ENCODE measurements at places on chromosomes 3 and 15.
A peak's percentile ranks its signal among the peaks of the same experiment; 100 is the strongest.

DNA sequence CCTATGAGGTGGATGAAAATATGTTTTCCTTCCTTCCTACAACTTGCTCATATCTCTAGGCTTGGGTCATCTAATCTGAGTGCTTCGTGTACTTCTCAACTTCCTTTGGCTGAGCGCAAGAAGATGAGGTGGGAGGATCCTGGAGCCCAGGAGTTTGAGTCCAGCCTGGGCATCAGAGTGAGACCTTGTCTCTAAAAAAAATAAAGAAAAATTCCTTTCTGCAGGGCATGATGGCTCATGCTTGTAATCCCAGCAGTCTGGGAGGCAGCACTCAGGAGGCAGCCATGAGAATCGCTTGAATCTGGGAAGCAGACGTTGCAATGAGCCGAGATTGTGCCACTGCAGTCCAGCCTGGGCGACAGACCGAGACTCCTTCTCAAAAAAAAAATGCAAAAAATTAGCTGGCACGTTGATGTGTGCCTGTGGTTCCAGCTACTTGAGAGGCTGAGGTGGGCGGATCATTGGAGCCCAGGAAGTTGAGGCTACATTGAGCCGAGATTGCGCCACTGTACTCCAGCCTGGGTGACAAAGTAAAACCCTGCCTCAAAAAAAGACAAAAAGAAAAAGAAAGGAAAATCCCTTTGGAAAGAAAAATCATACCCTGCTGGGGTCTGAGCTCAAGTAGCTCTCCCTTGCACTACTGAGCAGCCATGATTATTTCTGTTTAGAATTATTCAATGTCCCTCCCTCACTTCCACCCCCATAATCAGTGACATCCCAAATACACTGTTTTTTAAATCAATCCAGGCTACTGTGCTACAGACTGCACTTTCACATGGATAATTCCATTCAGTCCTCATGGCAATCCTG lies 28.0 kb upstream of the RAB11A start:
- DNase-seq, result no peak

- no peak for DNase-seq
Observed at GRCh38 chr15:98853617-98854420, 153.8 kb downstream of the PGPEP1L start.

- no peak for DNase-seq
Observed at GRCh38 chr15:70082281-70082900, 15.3 kb downstream of the TLE3 start.

GRCh38 chr3:107578091-107578490 lies 55.3 kb downstream of the BBX start:
- no peak for DNase-seq

- no peak for DNase-seq
Observed at GRCh38 chr15:97567411-97567810, 393.1 kb upstream of the ARRDC4 start.

- no peak for DNase-seq
Observed at GRCh38 chr15:70493787-70494516, 269.4 kb downstream of the UACA start.

DNA sequence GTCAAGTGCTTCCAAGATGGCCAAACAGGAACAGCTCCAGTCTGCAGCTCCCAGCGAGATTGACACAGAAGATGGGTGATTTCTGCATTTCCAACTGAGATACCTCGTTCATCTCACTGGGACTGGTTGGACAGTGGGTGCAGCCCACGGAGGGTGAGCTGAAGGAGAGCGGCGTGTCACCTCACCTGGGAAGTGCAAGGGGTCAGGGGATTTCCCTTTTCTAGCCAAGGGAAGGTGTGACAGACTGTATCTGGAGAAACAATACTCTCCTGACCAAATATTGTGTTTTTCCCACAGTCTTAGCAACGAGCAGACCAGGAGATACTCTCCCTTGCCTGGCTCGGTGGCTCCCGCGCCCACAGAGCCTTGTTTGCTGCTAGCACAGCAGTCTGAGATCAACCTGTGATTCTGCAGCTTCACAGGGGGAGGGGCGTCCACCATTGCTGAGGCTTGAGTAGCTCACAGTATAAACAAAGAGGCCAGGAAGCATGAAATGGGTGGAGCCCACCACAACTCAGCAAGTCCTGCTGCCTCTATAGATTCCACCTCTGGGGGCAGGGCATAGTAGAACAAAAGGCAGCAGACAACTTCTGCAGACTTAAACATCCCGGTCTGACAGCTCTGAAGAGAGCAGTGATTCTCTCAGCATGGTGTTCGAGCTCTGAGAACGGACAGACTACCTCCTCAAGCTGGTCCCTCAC lies 293.5 kb upstream of the SUCLG2 start:
- DNase-seq, result peak; percentile 30

All from activated CD4-positive, alpha-beta T cell treated with anti-CD3 and anti-CD28 coated beads, Interleukin-2, amount 50 U/mL, for 4 hours (primary cell).